Karpas-422 (cell line): ENCODE measurements at places on chromosomes 16 and 17.

DNA sequence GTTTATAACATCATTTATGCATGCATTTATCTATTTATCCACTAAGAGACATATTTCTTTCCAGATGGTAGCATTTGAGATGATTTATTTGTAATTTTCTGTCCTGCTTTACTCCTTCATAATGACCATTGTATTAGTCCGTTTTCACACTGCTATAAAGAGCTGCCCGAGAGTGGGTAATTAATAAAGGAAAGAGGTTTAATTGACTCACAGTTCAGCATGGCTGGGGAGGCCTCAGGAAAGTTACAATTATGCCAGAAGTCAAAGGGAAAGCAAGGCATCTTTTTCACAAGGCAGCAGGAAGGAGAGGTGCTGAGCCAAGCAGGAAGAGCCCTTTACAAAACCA is 28.6 kb downstream of the TRIM25 start:
- no peak for DNase-seq
- no peak overlapping the region for H3K4me3 ChIP-seq
- H3K36me3 ChIP-seq, result peaks cover 17% of the 10 kb centered on the region; the same call in 1 of the 2 replicates
- no peaks in the 10 kb centered on the region for H3K27me3 ChIP-seq

- H3K27me3 ChIP-seq, result no peaks in the 10 kb centered on the region
- no peak overlapping the region for H3K4me3 ChIP-seq
- 0 out of 2 replicates have a peak, but pooled peaks cover 4% of the 10 kb centered on the region for H3K36me3 ChIP-seq
- no peak overlapping the region for H3K27ac ChIP-seq
Measured at GRCh38 chr16:2090777-2091546, 43.2 kb downstream of the TSC2 start.

DNA sequence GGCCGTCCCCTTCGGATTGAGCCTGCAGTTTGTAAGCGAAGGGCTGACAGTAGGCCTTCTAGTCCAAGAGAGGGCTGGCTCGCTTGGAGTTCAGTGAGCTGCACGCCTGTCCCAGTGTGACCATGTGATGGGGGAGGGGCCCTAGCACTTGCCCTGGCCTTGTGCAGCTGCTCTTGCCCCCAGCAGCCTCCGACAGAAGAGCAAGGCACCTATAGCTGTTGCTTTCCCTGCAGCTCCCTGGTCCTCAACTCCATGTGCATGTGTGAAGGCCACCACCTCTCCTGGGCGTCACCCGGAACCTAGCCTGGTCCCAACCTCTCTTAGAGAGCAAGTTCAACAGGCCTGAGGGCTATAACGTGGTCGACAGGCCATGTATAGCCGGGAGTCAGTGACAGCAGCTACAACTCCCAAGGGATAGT is 5.6 kb downstream of the SPHK1 start:
- peak; percentile 36 for DNase-seq
- H3K36me3 ChIP-seq, result no peaks in the 10 kb centered on the region
- H3K27ac ChIP-seq, result no peak overlapping the region

GRCh38 chr17:7285679-7286078 is 4.2 kb downstream of the SLC2A4 start:
- H3K4me1 ChIP-seq, result peaks cover 24% of the 10 kb centered on the region
- H3K4me3 ChIP-seq, result no peak overlapping the region
- no peaks in the 10 kb centered on the region for H3K36me3 ChIP-seq
- DNase-seq, result no peak

DNA sequence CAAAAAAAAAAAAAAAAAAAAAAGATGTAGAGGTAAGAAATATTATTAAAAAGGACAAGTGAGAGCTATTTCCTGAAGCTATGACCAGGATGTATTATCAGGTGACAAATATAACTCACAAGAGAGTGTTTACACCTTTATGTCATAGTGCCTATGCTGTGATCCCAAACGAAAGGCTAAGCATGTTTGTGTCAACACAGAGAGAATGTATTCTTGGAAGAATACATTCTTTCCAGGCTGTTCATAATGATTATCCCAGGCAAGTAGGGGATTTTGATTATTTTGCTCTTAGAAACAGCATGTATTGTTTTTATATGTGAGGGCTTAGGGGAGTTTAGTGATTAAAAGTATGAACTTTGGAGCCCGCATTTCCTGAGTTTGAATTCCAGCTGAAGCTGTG is 175.0 kb downstream of the SPECC1 start:
- H3K4me1 ChIP-seq, result no peaks in the 10 kb centered on the region
- H3K36me3 ChIP-seq, result no peaks in the 10 kb centered on the region
- H3K4me3 ChIP-seq, result no peak overlapping the region
- H3K27me3 ChIP-seq, result no peaks in the 10 kb centered on the region

GRCh38 chr16:48340054-48340453 is 45.2 kb downstream of the SIAH1 start:
- H3K4me3 ChIP-seq, result no peak overlapping the region
- H3K27me3 ChIP-seq, result no peaks in the 10 kb centered on the region
- peaks cover 11% of the 10 kb centered on the region; the same call in 1 of the 2 replicates for H3K36me3 ChIP-seq
- no peaks in the 10 kb centered on the region for H3K4me1 ChIP-seq
- no peak for DNase-seq

- DNase-seq, result no peak
- no peaks in the 10 kb centered on the region for H3K36me3 ChIP-seq
- no peak overlapping the region for H3K27ac ChIP-seq
Measured at GRCh38 chr16:83968306-83968851, 335 bp downstream of the NECAB2 start.

DNA sequence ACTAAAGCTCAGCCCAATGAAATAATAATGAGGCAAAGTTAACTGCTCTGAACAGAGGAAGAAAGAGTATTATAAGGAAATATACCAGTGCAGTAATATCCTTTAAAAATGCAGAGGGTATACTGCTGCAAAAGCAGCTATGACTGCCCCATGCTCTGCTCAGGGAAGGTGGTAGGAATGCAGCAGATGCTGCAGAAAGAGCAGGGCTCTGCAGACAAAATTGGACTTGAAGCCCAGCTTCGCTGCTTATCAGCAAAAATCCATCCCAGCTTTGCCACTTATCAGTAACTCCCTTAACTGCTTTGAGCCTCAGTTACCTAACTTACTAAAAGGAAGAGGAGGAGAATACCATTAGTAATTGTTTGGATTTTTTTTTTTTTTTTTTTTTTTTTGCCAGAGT is 533.8 kb upstream of the CDH5 start:
- H3K4me3 ChIP-seq, result no peak overlapping the region
- H3K4me1 ChIP-seq, result no peaks in the 10 kb centered on the region
- no peak overlapping the region for H3K27ac ChIP-seq
- H3K36me3 ChIP-seq, result no peaks in the 10 kb centered on the region
- no peaks in the 10 kb centered on the region for H3K27me3 ChIP-seq

DNA sequence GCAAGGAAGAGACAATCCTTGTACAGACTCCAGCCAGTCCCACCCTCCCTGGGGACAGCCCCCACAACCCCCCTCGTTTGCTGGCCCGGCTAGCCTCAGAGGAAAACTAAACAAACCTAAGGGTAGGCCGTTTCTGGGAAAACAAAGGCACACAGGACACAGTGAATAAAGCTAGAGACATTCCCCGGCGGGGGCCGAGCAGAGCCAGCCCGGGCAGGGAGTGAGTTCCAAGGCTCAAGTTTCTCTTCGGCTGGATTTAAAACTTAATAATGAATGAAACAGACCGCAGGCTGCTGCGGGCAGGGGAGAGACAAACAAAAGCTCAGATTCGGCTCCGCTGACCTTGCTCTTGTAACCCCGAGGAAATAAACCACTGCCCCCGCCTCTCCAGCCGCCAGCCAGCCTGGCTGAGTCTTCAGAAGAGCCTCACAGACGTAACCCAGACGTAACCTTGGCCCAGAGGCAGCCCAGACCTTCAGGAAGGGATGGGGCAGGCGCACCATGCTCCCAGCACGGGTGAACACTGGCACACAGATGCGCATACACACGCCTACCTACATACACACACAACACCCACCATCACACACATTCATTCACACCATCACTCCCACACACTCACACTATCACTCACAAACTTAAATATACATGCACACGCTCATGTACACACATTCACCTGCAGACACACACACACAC is 216.0 kb downstream of the ZNF423 start:
- no peaks in the 10 kb centered on the region for H3K27me3 ChIP-seq
- H3K4me3 ChIP-seq, result no peak overlapping the region
- H3K36me3 ChIP-seq, result no peaks in the 10 kb centered on the region
- no peaks in the 10 kb centered on the region for H3K4me1 ChIP-seq
- DNase-seq, result no peak
- H3K27ac ChIP-seq, result no peak overlapping the region

DNA sequence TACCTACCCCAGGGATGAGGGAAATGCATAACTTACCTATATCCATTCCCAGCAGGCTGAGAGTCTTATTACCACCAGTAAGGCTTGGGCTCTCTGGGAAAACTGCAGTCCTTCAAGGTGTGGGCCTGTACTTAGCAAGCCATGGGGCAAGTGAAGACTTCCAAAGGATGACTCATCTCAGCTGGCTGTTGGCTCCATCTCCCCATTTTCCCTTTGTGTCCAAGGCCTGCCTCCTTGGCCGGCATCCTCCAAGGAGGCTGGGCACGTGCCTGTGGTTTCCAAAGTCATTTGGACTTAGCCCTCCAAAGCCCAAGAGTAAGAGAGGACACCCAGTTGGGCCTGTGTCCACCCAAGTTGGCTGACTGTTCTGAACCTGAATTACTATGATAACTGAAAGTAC is 89.8 kb downstream of the TMEM100 start:
- peaks cover 18% of the 10 kb centered on the region for H3K4me1 ChIP-seq
- H3K36me3 ChIP-seq, result no peaks in the 10 kb centered on the region
- DNase-seq, result no peak
- H3K27ac ChIP-seq, result no peak overlapping the region
- no peaks in the 10 kb centered on the region for H3K27me3 ChIP-seq

DNA sequence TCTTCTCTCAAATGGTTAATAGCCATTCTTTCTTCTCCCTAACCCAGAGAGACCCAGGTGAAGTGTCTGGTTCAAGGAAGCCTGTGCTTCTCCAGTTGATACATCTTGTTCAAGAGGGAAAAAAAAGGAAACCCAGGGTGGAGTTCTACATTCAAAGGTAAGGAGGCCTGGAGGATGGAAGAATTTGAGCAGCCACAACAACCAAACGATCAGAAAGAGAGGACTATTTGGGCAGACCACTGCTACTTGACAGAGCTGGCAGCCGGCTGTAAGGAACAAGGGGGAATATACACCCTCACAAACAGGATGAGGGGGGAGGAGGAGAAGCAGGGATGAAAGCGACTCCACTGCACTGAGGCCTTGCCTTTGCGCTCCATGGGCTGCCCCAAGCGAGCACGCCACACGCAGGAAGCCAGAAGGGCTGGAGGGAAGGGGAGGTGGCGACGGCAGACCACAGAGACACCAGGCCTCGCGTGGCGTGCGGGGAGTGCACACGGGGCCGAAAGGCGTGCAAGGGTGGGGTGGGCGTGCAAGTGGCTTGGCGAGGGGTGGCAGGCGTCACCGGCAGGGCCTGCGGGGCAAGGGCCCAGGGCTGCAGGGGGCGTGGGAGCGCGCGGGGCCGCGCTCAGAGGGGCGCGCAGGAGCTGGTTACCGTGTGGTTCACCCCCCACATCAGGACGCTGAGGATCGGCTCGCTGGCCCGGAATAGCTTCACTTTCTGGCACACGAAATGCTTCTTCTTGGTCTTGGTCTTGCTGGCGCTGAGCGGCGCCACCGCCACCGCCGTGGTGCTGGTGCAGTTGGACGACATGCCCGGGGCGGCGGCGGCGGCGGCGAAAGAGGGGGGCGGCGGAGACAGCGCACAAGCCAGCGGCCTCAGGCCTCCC is 499 bp downstream of the PIP4K2B start:
- peaks cover 17% of the 10 kb centered on the region; the same call in 1 of the 2 replicates for H3K36me3 ChIP-seq
- peak overlapping the region; percentile 77 for H3K4me3 ChIP-seq
- no peaks in the 10 kb centered on the region for H3K27me3 ChIP-seq
- peak overlapping the region; percentile 60 for H3K27ac ChIP-seq
- H3K4me1 ChIP-seq, result peaks cover 23% of the 10 kb centered on the region

GRCh38 chr16:69721441-69721957 is 4.9 kb downstream of the NQO1 start:
- H3K4me1 ChIP-seq, result peaks cover 20% of the 10 kb centered on the region
- H3K4me3 ChIP-seq, result no peak overlapping the region
- no peaks in the 10 kb centered on the region for H3K27me3 ChIP-seq
- H3K36me3 ChIP-seq, result no peaks in the 10 kb centered on the region; the same call in 1 of the 2 replicates

DNA sequence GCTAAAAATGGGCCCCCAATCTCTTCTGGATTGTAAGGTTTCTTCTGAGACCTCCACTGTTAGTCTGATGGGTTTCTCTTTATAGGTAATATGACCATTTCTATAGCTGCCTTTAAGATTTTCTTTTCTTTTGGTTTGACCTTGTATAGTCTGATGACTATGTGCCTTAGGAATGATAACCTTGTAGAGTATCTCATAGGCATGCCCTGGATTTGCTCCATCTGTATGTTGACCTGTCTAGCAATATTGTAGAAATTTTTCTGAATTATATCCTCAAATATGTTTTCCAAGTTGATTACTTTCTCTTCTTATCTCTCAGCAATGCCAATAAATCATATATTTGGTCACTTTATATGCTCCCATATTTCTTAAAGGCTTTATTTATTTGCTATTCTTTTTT is 1403.8 kb upstream of the GOT2 start:
- H3K27ac ChIP-seq, result no peak overlapping the region
- H3K27me3 ChIP-seq, result no peaks in the 10 kb centered on the region
- DNase-seq, result no peak
- H3K36me3 ChIP-seq, result no peaks in the 10 kb centered on the region
- H3K4me3 ChIP-seq, result no peak overlapping the region

- no peaks in the 10 kb centered on the region for H3K27me3 ChIP-seq
- no peaks in the 10 kb centered on the region for H3K36me3 ChIP-seq
- no peaks in the 10 kb centered on the region for H3K4me1 ChIP-seq
- no peak overlapping the region for H3K4me3 ChIP-seq
- H3K27ac ChIP-seq, result no peak overlapping the region
- DNase-seq, result no peak
Measured at GRCh38 chr17:46974086-46974485, 5.0 kb downstream of the RPRML start.

- no peak for DNase-seq
- H3K36me3 ChIP-seq, result peaks cover 12% of the 10 kb centered on the region; the same call in 1 of the 2 replicates
- peaks cover 36% of the 10 kb centered on the region for H3K4me1 ChIP-seq
- no peak overlapping the region for H3K4me3 ChIP-seq
- H3K27me3 ChIP-seq, result no peaks in the 10 kb centered on the region
Measured at GRCh38 chr16:71880176-71880575, 3.8 kb downstream of the ZNF821 start.
